Kidney epithelial cell (primary cell): ENCODE measurements at places on chromosomes 7 and 10. TPM values are rescaled to one million over a fixed set of nuclear protein-coding genes. Genes with fewer than 3 reads are reported as not detected.

GRCh38 chr10:110509560-110509959, 11.9 kb downstream of the DUSP5 start:
- DNase-seq = no peak

DNA sequence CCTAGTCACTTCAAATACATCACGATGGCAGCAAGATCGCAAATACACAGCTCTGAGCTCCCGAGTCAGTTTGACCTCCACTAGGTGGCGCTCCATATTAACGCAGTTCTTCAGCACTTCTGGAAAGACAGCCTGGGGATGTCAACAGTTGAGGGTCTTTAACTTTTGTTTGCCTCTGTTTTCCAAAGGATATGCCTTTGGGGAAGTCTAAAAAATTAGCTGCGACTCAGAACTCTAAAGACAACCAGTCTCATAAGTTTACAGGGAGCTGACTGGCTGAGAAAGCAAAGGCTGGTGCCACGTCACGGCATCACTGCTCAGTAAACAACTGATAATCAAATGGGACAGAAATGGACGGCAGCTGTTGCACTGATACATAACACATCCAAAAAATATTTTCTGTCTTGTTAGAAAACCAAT, 458.8 kb downstream of the SORCS1 start:
- DNase-seq = no peak

- DNase-seq = no peak
Observed at GRCh38 chr7:102089175-102090098, 197.2 kb upstream of the SH2B2 start.

- DNase-seq = no peak
Observed at GRCh38 chr7:2719007-2719406, 31.0 kb downstream of the AMZ1 start.

- DNase-seq = no peak
Observed at GRCh38 chr10:100827819-100828737, 82.7 kb downstream of the PAX2 start.

DNA sequence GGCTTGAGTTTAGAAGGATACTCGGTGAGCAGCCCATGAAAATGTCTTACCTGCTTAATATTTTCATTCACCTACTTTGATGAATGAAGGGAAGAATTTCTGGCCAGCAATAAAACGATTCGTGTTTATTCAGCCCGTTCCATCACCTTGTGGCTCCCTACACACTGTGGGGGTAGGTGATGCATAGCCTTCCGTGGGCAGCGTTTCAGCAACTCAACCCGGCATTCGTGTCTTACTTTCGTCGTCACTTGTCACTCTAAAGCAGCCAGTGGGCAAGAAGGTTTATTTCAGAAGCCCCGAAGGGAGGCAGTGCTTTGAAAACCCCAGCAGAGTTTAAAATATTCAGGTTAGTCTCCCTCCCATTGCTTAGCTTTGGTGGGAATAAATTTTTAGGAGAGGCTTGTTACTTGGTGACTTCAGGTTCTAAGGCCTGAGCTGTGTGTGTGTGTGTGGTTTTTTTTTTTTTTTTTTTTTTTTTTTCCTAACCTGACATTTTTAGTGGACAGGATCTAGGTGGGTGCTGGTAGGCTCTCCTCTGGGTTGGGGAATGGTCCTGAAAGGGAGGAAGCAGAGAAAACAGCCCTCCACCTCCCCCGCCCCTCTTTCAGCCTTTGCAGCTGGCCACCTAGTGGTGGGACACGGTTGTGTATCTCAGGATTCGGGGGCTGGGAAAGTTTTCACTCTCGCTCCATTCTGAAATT, 1.8 kb downstream of the GRK5 start:
- DNase-seq = no peak

DNA sequence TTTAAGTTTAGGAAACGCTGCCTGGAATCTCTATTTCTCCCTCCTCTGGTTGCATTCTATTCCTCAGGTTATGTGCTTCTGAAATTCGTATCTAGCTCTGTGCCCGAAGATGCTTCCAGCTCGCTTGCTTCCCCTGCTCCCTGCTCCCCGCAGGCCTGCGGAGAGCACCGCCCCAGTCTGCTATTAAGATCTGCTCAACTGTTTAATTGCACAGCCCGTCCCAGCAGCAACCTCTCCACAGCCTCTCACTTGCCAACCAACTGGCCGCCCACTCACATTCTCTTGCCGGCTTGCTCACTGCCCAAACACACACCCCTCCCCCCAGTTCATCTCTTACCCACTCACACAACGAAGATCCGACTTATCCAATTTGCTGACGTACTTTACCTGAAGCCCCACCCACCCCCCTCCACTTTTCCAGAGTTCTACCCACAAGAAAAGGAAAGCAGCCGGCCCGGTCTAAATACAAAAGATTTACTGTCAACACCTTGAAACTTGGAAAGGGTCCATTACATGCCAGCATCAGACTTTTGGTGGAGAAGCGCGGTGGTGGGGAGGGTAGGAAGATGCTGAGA, 167.3 kb upstream of the KLF14 start:
- peak; percentile 96 for DNase-seq

DNA sequence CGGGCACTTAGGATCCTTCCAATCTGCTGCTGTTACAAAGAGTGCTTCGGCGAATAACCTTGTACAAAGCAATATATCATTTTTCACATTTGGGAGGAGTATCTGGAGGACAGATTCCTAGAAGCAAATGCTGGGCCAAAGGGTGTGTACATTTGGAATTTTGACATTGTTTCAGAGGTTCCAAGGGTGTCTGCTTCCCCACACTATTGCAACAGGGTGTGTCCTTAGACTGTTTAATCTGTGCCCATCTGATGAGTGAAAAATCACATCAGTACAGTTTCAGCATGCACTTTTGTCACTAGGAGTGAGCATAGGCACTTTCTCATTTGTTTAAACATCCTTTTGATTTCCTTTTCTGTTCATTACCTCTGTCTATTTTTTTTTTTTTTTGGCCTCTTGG, 8.6 kb upstream of the ELFN1 start:
- no peak for DNase-seq

DNA sequence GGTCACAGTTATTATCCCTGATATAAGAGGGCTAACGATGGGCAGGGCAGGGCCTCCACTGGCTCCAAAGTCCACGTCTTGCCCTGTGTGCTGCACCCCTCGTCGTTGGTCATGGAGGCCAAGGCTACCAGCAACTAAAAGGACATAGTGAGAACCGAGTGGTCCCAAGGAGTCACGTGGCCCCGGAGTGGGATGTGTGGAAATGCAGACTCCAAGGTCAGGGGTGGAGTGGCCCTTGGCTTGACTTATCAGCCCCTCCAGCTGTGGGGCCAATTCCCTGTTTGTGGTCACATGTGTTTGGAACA, 30.7 kb downstream of the BTBD16 start:
- DNase-seq = no peak

DNA sequence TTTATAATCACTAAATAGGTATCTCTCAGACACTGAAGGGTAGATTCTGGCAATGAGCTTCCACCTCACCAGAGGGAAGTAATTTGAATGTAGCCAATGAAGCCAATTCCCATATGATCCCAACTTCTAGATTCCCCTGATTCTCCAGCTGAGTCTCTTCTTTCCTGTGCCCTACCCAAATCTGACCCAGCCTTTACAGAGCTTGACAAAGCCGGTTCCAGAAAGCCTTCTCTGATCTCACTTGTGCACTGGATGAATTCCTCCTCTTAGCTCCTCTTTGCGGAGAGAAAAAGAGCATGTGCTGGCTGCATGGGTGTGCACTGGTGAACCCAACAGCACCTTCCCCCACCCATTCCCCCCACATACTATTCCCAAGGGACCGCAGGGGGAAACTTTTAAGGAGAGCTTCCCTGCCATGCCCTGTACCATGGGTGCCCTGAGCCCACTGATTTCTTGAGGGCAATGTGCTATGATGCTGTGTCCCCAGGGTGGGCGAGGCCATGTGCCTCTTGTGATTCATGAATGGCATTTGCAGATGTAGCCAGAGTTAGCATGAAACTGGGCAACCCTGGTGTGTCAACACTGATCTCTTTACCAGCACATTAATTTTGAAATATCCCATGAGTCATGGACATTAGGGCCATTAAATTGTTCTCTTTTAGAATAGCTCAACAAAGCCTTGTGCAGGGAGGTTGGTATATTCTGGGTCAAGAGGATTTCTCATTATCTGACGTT, 50.4 kb upstream of the PLEKHA1 start:
- DNase-seq = peak; percentile 63

DNA sequence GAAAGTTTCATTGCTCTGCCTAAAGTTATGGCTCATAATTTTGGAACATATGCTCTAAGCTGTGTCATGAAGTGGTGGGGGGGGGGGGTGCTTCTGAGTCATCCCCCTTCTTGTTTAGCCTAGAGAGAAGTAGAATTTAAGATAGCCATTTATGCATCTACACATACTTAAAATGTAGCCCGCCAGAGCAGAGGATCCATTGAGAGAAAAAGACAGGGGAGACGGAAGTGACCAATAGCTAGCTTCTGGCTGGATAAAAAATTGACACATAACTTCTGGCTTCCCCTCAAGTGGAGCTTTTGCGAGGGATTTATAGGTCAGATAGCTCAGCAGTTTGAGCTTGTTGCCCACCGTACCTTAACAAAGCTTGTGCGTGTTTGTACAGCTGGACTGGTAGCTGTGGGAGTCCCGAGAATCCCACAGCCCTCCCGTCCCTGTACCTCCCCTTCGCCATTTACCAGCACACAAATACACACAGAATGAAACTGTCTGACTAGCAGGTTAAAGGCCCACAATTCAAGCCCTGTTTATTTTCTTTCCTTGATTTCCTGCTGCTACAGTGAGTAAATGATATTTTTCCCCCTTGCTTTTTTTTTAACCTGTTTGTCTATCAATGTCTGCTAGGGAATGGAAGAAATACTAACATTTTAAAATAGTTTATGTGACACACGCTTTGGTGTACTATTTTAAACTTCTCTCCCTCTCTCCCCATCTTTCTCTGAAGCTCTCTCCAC, 232.6 kb upstream of the FERD3L start:
- no peak for DNase-seq

- no peak for DNase-seq
Observed at GRCh38 chr7:36965625-36966024, 241.3 kb upstream of the AOAH start.

DNA sequence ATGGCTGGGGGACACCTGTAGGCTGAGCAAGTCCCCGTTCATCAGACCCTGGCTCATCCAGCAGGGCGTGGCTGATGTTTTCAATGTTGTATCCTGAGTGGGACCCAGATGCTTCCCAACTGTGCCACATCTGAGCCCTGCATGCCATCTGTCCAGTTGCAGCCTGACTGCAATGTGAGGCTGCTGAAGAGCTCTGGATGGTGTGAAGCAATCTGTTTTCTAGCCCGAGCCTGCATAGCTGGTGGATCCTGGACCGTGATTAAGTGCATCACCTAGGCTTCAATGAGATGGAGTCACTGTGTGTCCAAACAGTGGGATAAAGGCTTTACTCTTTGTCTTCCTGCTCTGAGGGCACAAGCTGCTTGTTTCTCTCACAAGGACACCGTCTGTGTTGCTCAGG, 99.8 kb downstream of the TCF7L2 start:
- no peak for DNase-seq

Gene SPDYE5
- total RNA-seq = not detected in 2 replicates

Gene PSTK
- 6.0 and 11.4 TPM in 2 replicates for total RNA-seq

Gene IDI2
- total RNA-seq = 0.13 TPM in 1 of 2 replicates, not detected in the other

Gene MMRN2
- total RNA-seq = 0.08 and 0.14 TPM in 2 replicates
